ENCODE measurements at places on chromosomes 16 and 17.

GRCh38 chr17:79561486-79562133, 49.2 kb downstream of the RBFOX3 start:
- H3K36me3 ChIP-seq: no peaks in the 10 kb centered on the region
- no peak overlapping the region for H3K27ac ChIP-seq
- H3K27me3 ChIP-seq: no peaks in the 10 kb centered on the region
- no peak overlapping the region for H3K4me3 ChIP-seq

GRCh38 chr16:79845734-79846135, 245.2 kb upstream of the MAF start:
- no peak overlapping the region for H3K4me3 ChIP-seq
- DNase-seq: no peak
- H3K36me3 ChIP-seq: no peaks in the 10 kb centered on the region
- H3K4me1 ChIP-seq: no peaks in the 10 kb centered on the region

GRCh38 chr17:6101706-6102105, 31.5 kb downstream of the WSCD1 start:
- no peak for DNase-seq
- no peak overlapping the region for H3K27ac ChIP-seq
- no peaks in the 10 kb centered on the region for H3K27me3 ChIP-seq
- peaks cover 10% of the 10 kb centered on the region for H3K4me1 ChIP-seq
- no peaks in the 10 kb centered on the region for H3K36me3 ChIP-seq

- no peak overlapping the region for H3K4me3 ChIP-seq
- DNase-seq: no peak
- no peak overlapping the region for H3K27ac ChIP-seq
Observed at GRCh38 chr17:29341726-29342125, 47.8 kb upstream of the NUFIP2 start.

DNA sequence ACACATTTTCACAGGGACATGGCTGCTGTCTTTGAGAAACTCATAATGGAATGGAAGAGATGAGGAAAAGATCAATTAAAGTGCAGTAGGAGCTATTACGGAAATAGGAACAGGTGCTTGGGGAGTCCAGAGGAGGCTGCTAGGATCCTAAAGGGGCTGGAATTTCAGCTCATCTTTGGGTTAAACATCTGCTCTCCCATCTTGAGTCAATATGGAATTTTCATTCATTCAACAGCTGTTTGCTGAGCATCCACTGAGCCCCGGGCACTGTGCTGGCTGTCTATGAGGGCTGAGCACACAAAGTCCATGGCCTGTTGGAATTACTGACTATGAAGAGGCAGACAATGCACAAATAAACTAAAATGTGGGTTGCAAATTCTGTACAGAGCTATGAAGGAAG, 47.9 kb downstream of the ASIC2 start:
- no peaks in the 10 kb centered on the region for H3K36me3 ChIP-seq
- no peaks in the 10 kb centered on the region for H3K27me3 ChIP-seq
- DNase-seq: no peak
- no peaks in the 10 kb centered on the region for H3K4me1 ChIP-seq
- no peak overlapping the region for H3K27ac ChIP-seq

DNA sequence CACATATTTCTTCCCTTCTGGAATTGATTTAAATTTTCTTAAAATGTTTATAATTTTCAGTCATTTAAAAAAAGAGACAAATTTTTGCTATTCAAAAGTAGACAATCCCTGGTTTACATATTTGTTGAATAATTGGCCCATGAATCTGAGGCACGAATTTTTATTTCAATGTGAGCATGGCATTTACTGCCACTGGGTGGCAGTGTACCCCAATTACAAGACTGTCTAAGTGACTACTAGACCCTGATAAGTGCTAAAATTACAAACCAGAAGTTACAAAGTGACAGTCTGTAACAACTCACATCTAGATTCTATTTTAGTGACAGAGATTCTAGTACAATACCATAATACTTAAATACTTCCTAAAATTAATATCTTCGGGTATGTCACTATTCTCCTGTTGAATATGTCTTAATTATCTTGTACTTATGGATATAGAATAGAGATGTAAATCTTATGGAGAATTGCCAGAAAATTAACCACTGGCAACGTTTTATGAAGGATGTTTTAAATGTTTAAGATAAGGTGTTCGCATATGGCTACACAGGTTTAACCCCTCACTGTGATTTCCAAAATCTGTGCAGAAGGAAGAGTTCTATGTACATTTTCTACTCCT, 235.8 kb downstream of the MAP2K4 start:
- no peaks in the 10 kb centered on the region for H3K36me3 ChIP-seq
- no peak overlapping the region for H3K4me3 ChIP-seq
- DNase-seq: no peak
- H3K27me3 ChIP-seq: no peaks in the 10 kb centered on the region
- no peaks in the 10 kb centered on the region for H3K4me1 ChIP-seq

- no peaks in the 10 kb centered on the region for H3K27me3 ChIP-seq
- H3K27ac ChIP-seq: no peak overlapping the region
- no peaks in the 10 kb centered on the region for H3K4me1 ChIP-seq
- no peak for DNase-seq
- no peak overlapping the region for H3K4me3 ChIP-seq
Observed at GRCh38 chr17:16329519-16330271, 23.6 kb downstream of the CENPV start.

GRCh38 chr17:10585529-10585928, 36.1 kb upstream of the MYH2 start:
- no peak overlapping the region for H3K4me3 ChIP-seq
- H3K27ac ChIP-seq: no peak overlapping the region
- DNase-seq: no peak
- H3K27me3 ChIP-seq: no peaks in the 10 kb centered on the region
- no peaks in the 10 kb centered on the region for H3K36me3 ChIP-seq
